ENCODE measurements at places on chromosomes 11 and 22.

- DNase-seq: no peak
Observed at GRCh38 chr22:43131773-43132501, 11.3 kb downstream of the MCAT start.

DNA sequence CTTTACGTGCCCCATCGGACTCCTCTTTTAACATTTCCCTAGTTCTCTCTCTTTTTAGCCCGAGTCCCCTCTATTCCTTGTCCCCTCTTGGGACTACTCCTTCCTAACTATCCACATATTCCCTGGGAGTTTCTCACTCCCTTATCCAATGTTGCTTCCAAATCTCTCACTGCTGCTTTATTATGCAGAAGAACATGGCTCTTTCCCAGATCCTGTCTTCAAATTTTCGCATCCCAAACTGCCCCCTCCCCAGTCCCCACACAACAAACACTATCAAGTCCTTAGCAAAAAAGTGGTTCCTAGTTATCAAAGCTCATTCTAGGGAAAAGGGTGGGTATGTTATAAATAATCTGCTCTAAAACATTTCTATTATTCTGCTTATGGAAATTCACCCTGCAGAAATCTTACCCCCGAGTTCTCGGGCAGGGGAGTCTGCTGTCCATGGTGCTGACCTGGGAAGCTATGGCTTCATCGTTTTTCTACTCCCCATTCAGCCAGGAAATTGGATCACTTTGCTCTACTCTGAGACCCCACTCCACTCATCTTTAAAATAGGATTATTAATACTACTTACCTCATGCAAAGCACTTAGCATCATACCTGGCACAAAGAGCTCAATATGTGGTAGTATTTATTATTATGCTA is 393.5 kb downstream of the BUD13 start:
- DNase-seq: no peak

GRCh38 chr11:63760487-63761079 is 8.0 kb downstream of the ZFTA start:
- DNase-seq: no peak

DNA sequence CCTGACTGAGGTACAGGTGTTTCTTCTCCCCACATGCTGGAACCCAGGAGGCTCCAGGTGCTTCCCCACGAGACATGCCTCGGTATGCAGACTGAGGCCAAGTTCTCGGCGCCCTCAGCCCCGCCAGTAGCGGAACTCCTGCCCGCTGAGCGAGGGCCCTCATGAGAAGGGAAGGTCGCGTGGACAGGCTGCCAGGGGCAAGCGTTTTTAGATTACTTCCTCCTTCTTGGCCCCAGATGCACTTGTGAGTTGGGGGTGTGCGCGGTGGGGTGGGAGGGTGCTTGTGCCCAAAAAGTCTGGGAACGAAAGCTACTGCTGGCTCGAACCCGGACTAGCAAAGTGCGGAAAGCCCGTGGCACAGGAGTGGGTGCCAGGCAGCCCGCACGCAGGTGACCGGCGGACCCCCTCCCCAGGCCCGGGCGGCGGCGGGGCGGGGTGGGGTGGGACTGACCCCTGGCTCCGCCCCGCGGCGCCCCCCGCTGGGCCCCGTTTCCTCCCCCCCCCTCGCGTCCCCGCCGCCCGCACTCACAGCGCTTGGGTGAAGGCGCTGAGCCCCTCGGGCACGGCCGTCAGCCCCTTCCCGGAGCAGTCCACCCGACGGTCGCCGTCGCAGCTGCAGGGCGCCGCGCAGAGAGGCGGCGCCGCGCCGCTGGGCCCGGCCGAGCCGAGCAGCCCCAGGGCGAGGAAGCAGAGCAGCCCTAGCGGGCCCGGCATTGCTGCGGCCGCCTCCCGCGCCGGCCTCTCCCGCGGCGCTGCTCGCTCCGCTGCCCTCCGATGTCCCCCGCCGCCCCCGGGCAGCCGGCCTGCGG is 797 bp downstream of the LGR4 start:
- peak; percentile 24 for DNase-seq

DNA sequence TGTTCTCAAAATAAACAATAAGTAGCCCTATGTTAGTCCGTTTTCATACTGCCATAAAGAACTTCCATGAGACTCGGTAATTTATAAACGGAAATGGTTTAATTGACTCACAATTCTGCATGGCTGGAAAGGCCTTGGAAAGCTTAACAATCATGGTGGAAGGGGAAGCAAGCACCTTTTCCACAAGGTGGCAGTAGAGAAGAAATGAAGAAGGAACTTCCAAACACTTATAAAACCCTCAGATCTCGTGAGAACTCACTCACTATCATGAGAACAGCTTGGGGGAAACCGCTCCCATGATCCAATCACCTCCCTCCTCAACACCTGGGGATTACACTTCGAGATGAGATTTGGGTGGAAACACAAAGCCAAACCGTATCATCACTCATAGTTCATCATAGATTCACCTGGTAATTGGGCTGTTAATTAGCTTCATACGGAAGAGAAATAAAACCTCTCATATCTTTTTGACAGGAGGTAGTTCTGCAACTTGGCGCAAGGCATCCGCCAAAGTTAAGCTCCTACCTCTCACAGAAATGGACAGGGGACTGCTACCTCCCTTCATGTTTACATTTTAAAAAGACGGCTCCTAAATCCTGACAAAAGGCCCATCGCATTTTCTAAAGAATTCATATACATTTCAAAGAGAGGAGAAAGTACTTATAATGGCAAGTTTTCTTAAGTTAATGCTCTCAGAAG is 49.0 kb downstream of the MUC15 start:
- DNase-seq: no peak

GRCh38 chr11:27427183-27427980 is 45.2 kb downstream of the LGR4 start:
- no peak for DNase-seq

DNA sequence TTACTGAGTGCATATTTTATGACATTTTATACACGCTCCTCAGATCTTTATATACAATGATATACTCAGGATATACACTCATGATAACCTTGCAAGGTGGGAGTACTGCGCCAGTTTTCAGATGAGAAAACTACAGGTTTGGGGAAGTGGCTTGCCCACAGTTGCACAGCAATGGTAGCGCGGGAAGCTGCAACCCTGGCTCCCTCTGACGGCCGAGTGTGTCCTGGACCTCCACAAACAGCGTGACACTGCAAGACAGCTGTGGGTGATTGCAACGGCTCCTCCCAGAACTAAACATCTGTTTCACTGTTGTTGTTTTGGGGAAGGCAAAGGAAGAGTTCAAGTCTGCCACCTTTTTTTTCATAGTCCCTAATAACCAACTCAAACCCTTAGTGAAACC is 47.0 kb downstream of the PACSIN2 start:
- no peak for DNase-seq

- peak; percentile 73 for DNase-seq
Observed at GRCh38 chr22:45638834-45639746, 32.5 kb upstream of the ATXN10 start.

GRCh38 chr22:27273436-27273835 is 528.1 kb downstream of the MN1 start:
- DNase-seq: no peak
